ENCODE measurements at places on chromosomes 11 and 22.

- no peak for DNase-seq
Observed at GRCh38 chr22:43210631-43211515, 23.9 kb upstream of the TTLL12 start.

DNA sequence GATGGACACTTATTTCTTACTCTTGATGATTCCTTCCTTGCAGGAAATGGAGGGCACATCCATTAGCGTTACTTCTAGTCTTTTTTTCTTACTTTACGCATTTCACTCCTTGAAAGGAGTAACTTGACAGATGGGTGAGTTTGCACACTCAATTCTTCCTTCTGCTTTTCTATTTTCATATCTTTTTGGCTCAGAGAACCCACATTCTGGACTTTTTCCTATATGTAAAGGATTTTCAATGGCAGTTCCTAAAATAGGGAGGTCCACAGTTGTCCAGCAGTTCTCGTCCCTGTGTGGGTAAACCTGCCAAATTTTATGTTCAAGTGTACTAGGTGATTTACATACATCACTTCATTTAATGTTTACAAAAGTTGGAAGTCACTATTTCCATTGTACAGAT is 440.0 kb upstream of the KIRREL3 start:
- no peak for DNase-seq

GRCh38 chr11:128219731-128220120 is 367.6 kb downstream of the ETS1 start:
- no peak for DNase-seq

GRCh38 chr11:81987829-81988472 is 745.7 kb downstream of the FAM181B start:
- no peak for DNase-seq

GRCh38 chr11:15993345-15993744 is 363.0 kb downstream of the SOX6 start:
- DNase-seq = no peak

DNA sequence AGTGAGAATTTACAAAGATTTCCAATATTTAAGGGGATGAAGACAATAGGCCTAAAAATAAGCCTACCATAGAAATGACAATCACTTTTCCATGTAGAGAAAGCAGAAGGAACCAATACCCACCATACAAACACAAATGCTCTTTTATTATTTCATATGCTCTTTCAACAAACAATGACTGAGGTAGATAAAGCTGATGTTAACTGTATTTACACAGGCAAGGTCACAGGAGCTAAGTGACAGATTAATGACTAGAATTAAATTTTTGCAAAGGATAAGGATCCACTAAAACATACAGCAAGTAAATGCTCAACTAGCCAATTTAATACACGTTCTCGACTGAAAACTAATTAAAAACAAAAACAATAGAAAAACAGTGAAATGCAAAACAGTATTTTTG is 34.2 kb downstream of the PICALM start:
- DNase-seq = no peak

GRCh38 chr11:4495487-4495886 is 13.0 kb downstream of the OR52K1 start:
- DNase-seq = peak; percentile 2

- no peak for DNase-seq
Observed at GRCh38 chr22:39806109-39806508, 87.5 kb downstream of the ENTHD1 start.

DNA sequence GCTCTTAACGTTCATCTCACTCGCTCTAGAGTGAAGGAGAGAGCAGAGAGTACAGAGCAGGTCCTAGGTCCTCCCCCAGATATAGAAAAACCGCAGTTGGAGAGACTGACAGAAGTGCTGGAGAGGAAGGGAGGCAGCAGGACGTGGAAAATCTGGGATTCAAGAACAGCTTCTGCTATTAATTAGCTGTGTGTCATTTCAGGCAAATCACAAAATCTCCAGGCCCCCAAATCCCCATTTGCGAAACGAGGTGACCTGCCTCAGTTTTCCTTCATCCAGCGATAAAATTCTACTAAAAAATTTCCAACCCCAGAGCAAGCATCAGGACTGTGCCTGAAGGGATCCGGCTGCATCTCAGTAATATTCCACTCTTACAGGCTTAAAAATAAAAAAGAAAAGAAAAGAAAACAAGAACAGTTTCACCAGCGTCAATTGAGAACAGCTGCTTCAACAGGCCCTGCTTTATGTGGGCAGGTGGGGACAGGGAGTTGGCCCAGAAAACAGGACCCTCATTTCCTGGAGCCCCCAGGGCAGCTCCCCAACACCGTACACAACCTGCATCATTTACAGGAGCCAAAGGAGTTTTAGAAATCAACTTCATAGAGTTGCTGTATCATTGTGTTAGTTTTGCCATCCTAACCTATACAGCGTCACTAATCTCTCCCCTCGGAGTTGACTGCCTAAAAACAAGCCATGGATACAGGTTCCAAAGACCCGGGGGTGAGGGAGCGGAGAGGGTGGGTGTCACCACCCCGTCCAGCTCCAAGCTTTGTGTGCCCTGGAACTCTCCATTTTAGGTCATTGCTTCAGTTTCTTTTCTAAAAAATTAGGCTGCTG is 2.3 kb upstream of the MALAT1 start:
- DNase-seq = no peak

GRCh38 chr11:64222651-64223000 is 3.4 kb downstream of the TRPT1 start:
- no peak for DNase-seq

DNA sequence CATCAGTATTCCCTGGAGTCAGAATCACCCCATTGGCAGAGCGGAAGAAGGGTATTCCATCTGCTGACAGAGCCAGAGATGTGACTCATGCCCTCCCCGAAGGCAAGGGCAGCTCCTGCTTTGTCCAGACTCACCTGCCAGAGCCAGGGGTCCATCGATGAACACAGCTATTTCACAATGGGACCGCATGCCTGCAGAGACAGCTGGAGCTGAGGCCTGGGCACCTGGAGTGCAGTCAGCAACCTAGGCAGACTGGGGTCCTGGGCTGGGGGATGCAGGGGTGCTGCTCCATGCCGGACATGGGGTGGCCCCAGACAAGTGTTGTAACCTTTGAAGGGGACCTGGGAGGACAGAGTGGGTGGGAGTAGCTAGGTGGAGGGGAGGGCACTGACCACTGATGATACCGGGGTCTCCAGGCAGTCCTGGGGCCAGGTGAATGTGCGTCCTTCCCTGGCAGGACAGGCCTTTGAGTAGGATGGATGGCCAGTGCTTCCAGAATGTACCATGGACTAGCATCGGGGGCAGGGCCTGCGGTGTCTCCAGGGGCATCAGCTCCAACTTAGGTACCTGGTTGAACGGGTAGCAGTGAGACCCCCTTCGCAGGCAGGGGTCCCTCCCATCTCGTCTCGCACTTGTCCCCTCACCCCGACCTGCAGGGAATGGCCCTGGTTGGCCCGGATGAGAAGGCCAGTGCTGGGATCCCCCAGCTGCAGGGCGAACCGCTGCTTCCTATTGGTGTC is 1.7 kb downstream of the TRPT1 start:
- DNase-seq = no peak

DNA sequence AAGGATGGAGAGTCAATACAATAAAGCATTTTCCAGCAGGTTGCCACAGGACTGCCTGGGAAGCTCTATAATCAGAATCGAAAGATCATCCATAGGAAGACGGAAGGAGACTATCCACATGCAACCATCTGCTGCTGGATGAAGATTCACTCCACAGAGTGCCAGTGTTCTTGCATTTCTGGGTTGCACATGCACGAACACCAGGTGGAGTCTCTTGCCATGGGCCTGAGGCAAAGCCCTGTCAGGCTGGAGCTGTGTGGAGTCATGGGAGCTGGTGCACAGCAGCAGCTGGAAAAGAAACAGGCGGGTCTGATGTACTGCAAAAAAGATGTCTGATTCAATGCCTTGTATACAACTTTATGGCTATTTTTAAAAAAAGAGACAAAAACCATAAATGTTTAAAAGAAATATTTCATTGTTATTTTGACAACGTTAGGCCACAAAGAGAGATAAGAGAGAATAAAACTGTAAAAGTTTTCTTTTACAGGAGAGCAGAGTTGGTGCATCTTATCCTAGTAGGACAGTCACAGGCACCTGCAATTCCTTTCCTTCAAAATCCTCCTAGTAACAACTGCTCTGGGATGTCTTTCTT is 12.9 kb upstream of the FAT3 start:
- DNase-seq = no peak

DNA sequence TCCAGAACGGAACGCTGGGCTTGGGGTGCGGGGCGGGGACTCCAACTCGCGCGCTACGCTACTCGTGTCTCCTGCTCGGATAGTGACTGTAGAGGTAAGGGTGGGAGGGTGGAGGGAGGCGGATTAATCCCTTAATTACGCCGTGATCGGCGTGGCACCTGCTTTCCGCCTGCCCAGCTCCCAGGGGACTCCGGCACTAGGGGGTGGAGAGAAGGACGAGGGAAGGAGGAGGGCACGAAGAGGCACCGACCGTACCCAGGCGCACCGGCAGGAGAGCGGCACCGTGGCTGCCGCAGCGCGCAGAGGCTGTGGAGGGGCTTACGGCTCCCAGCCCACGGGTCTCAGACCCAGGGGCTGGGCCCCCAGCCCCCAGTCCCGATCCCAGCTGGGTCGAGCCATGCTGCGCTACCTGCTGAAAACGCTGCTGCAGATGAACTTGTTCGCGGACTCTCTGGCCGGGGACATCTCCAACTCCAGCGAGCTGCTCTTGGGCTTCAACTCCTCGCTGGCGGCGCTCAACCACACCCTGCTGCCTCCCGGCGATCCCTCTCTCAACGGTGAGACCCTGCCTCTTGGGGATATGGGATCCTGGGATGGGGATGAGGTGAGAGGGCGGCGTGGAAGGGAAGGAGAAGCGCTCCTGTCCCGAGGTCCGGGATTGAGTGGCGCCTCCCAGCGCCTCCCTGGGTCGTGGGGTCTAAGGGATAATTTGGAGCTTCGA is at the start of gene ROBO3:
Gene ROBO3, plus strand, starts transcription at position 252 of the 721 bp plus-strand sequence. Its CDS starts 146 bp downstream, at position 398.
- DNase-seq = no peak

DNA sequence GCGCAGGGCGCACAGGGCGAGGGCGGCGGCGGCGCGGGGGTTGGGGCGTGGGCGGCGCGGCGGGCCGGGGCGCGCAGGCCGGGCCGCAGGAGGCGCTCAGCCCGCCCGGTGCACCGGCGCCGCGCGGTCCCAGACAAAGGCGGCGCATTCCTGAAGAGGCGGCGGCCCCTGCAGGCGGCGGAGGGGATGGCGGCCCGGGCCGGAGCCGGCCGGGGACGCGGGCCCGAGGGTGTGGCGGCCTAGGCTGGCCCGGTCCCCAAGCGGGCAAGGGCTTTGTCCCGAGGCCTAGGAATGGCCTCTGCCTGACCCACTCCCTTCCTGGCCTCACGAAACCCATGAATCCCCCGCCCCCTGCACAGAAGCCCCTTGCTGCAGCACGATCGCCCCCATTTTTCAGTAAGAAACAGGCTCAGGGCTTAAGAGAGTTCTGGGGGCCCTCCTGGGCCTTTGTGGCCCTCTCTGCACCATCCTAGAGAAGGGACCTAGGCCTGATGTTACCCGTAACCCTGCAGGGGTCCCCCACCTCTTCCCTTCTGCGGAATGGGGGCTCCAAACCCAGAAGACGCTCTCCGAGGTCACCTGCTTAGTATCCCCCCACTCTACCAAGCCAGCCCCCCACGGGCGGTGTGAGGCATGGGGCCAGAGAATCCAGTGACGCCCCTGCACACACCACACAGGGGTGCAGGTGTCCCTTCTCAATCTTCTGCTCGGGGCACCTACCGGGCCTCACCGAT is at the start of gene RTN4R:
Gene RTN4R, minus strand, starts transcription at position 40 of the 734 bp plus-strand sequence. CDS start 226 bp downstream, outside the sequence.
- peak; percentile 52 for DNase-seq

DNA sequence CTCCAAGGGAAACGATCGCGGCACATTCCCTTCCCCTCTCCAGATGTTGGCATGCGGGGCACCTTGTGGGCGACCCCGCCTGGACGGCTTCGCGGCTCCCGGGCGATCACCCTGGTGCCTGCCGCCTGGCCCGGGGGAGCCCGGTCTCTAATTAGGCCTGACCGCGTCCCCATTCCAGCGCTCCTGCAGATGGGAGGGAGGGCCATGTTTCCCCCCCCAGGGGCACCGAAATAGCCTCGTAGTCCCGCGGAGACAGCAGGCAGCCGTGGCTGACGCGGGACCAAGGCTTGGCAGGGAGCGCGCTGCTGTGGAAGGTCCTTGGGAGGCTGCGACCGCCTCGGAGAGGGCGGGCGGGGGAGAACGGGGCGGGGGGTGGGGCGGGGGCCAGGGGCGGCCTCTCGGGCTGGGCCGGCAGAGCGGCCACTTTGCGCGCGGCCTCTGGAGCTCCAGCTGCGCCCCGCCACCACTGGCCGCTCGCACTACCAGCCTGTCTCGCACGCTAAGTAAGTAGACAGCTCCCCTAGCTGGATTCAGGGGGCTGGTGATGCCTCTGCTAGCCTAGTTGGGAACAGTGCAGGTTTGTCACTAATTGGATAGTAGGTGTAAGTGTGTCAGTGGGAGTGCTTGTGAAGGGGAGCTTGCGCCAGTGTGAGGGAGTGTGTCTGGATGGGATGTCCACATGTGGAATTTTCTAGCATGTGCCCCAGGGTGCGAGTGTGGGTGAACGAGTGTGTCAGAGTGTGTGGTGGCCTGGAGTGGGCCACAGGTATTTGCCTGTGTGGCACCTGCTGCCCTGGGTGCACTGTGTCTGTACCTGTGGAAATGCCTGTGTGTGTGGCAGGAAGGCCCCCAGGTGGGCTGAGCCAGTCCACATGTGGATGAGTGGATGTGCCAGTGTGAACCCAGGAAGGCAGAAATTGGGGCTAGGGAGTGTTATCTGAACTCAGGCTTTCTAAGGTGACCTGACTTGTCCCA is at the start of gene INSC:
Gene INSC, plus strand, starts transcription at position 423 of the 975 bp plus-strand sequence. CDS start 34,252 bp downstream, outside the sequence.
- DNase-seq = no peak

DNA sequence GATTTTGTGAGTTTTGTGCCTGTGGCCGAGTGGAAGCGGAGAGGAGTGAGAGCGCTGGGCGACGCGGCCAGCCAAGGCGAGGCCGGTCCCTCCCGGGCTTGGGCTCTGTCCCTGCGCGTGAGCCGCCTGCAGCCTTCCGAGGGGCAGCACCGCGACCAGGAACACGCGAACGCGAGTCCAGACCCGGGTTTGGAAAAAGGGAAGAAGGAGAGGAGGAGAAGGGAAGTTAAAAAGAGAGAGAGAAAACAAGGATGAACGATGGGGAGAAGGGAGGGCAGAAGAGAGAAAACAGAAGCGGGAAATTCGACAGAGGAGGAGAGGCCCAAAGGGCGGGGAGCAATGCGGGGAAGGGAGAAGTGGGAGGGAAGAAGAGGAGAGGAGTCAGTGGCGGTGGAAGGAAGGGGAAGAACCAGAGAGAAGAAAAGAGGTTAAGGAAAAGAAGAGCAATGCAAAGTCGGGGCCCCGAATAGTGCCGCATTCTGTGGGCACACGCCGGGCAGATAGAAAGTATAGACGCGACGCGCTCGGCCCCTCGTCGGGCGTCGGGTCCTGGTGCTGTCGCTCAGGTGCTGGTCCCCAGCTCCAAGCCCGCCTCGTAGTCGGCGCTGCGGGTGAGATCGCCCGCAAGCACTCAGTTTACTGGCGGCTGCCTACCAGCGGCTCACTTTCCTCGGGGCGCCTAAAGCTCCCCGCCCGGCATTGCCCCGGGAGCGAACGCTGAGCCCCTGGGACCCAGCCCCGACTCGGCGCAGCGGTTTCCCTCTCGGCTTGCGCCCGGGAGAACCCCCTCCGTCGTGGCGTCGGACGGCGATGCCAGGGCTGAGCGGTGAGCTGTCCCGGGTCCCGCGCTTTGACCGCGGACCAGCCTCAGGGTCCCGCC is 2.8 kb upstream of the BARX2 start:
- DNase-seq = no peak

DNA sequence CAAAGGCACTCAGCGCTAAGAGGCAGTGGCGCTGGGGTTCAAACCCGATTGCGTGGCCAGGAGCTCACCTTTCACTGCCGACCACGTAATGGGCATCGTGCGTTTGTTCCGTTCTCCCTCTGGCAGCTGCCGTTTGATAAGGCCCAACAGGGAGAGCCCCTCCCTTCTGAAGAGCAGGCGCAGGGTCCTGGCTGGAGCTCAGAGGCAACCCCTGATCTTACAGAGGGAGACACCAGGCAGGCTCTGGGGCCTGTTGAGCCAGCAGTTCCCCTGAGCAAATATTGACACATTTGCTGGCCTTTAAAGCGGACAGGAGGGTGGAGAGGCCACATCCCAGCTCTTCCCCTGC is 11.7 kb upstream of the C1QTNF6 start:
- no peak for DNase-seq
